ENCODE measurements at places on chromosomes 4 and X.

DNA sequence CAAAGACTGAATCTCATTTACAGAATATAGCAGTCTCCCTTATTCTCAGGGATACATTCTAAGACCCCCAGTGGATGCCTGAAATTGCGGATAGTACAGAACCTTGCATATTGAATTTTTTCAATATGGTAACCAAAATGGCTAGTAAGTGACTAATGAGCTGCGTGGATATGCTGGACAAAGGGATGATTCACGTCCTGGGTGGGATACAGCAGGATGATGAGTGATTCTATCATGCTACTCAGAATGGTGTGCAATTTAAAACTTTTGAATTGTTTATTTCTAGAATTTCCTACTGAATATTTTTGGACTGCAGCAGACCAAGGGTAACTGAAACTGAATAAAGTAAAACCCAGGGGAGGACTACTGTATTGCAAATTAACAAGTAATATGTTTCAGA is 66.7 kb downstream of the STAG2 start:
- no peak for DNase-seq

DNA sequence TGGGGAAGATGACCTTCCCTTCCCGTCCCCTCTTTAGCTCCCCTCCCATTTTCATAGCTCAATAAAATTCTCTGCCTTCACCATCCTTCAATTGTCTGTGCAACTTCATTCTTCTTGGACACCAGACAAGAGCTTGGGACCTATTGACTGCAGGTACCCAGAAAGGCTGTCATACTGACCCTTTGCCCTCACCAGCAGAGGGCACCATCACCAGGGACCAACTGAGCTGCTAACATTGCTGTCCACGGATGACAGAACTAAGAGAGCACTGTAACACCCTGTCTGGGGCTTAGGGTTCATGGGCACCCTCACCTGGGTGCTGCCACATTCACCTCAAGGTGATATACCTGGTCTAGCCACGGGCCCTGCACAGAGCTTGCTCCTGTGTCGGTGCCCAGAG is 141.3 kb upstream of the VCX3B start:
- no peak for DNase-seq

DNA sequence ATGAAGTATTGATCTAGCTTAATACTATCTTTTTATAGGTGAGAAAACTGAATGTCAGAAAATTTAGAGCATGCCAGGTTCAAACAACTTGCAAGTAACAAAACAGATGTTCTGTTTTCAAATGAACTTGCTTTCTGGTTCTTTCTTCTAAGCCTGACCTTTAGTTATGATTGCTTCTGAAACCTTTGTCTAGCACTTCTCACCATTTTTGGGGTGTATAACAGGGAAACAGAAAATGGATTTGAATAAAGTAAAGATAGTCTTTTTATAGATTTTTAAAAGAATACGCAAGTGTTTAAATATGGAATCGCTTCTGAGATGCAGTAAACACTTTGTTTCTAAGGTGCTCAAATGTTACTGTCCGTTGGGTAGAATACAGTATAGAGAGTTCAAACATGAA is 687.2 kb upstream of the CPEB2 start:
- DNase-seq: no peak

- DNase-seq: no peak
Measured at GRCh38 chr4:100054071-100054470, 104.0 kb upstream of the H2AZ1 start.

DNA sequence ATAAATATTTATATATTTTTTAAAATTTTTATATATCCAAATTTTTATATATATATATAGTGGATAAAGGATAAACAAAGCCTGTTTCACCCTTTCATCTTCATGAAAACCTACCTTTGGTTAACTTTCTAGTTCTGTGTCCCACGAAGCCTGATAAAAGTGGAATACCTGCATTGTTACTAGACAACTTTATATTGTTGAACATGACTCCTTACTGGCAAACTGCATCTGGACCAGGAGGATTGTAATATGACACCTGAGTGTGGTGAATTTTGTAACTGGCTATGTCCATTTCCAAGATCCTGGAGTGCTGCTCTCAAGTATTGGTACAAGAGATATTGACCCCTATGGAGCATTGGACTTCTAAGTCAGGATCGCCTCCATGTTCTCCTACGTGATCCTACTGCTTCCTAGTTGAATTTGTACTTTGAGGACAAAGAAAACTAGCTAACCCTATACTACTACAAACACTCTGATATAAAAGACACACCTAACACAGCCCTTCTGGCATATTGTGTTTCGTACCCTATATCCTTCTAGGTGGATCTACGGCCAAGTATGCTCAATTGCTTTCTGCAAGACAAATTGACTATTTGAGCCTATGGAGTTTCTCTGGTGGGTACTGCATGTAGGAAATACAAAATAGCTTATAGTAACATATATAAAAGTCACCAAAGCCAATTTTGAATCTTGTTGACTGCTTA is 61.3 kb upstream of the PRRG1 start:
- DNase-seq: no peak

- no peak for DNase-seq
Measured at GRCh38 chr4:11042760-11043159, 358.2 kb upstream of the CLNK start.

DNA sequence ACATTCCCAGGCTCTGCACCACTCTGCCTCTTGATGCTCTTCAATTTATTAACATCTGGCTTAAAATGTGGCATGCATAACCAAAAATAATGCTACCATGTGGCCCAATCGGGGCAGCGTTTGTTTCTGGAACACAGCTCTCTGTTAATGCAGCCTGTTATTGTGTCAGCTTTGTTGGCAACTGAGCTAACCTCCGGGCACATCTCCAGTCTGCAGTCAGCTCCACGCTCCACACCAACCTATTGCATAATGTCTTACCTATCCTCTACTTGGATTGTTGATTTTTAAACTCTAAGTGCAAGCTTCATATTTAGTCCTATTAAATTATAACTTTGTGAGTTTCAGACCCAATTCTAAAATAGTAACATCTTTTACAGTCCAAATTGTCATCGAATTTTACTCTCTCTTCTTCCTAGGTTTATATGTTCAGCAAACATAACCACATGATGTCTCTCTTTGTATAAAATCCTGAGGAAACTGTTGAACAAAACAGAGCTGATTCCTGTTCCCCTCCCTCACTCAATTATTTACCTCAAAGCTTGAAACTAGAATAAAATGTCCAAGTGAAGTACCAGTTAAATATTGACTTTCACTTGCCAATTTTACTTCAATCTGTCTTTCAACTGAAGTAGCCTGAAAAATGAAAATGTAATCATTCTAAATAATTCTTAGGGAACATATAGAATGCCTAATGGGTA is 92.2 kb upstream of the RAPGEF2 start:
- DNase-seq: peak; percentile 9

DNA sequence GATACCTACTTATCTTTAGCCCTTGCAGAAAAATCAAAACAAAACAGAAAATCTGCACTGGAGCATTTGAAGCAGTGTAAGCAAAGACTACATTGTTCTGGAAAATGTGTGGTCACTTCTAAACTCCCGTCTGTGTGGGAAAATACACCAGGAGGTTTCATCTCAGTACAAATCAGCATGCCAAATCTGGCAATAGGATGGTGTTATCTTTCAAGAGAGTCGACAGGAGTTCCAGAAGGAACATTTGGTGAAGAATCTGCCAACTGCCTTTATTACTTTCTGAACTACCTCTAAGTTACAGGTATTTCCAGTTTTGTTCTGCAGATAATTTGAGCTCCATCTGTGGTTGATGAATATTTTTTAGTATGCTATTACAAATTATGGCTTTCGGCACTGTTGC is 1348.0 kb downstream of the RAPGEF2 start:
- no peak for DNase-seq

GRCh38 chrX:7146703-7147412 is 654 bp upstream of the STS start:
- no peak for DNase-seq

Measured in amygdala (tissue), 56 donors.